ENCODE measurements at places on chromosomes 1 and 21.
A peak's percentile ranks its signal among the peaks of the same experiment; 100 is the strongest.

DNA sequence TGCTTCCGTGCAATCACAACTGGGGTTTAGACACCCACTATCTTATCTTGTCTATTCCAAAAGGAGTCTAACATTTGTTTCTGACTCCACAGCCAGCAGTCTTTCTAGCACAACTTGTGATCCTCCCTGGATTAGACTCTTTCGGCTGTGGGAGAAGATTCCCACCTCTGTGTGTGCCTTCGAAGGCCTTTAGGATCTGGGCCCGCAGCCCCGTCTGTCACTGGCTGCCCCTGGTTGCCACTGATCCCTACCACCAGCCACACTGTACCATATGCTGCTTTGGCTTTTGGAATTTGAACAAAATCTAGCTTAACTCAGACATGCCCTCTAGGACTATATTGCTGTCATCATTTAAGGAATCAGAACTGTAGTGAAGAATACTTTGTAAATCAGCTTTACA, 18.0 kb downstream of the NTPCR start:
- no peak for DNase-seq

DNA sequence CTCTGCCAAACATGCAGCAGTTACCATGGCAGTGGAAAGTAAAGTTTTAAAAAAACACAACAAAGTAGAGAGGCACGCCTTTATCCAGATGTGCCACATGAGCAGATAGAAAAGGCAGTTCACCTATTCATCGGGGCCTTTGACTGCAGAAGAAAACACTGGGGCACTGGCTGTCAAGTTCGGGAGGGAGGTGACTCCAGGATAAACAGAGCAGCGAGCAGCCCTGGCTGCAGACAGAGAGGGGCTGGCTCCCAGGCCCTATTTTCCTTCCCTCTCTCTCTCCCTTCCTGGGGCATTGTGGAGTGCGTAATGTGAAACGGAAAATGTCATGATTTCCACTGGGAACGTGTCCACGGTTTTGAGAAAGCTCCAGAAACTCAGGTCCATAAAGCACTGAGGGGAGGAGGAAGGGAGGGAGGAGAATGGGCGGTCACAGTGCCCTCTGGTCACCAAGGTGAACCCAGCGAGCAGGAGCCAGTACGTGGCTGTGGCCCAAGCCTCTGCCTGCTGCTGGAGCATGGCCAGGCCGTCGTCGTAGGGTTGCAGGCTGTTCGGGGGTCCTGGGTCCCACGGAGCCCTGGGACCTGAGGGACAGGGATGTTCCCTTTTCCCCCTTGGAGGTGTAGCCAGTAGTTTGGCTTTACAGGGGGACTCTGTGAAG, 114.7 kb upstream of the IRF2BP2 start:
- DNase-seq, result peak; percentile 2

GRCh38 chr1:94883691-94884090, 43.2 kb downstream of the CNN3 start:
- no peak for DNase-seq

- no peak for DNase-seq
These were observed 32.9 kb upstream of the UTS2 start for GRCh38 chr1:7885513-7886404.

DNA sequence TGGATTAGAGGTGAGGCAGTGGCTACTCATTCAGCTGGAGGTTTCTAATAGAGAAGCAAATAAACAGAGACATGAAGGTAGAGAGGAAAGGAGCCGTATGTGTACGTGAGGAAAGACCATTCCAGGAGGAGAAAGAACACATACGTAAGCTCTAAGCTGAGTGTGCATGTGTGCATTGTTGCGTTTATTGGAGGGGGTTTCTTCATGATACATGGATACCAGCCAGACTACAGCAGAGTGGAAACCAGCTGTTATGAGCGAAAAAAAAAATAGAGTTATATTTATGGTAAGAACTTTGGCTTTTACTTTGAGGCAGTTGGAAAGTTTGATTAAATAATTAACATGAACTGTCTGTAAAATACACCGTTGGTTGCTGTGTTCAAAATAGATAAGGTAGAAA, 173.4 kb upstream of the RGS18 start:
- DNase-seq, result no peak

GRCh38 chr21:29640080-29640508, 299.7 kb downstream of the GRIK1 start:
- DNase-seq, result no peak

DNA sequence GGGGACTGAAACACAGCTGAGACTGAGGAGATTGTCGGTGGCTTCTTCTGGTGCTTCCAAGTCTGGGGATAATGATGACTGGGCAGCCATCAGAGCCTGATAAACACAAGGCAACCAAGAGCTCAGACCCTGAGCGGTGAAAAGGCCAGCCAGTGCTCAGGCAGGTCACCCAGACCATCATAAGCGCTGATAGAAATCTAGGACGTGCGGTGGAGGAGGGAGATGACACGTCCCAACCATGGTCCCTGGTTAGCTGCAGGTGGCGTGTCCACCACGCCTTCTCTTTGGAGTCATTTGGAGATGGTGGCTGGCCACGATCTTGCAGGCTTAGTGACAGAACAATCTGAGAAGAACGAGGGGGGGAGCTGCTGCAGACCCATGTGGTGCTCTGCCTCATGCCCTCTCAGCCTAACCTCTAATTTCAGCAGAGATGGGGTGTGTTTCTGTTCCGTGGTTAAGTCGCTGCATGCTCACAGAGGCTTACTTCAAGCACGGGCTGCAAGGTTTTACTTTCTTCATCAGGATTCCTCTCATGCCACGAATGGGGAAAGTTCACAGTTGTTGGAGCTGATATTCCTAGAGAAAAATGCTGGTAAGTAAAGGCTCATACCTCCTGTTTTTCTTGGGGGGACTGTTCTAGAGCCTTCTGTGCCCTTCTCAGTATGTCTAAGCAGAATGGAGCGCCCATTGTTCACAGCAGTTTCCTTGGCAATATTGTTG, 17.4 kb upstream of the IGSF5 start:
- no peak for DNase-seq

DNA sequence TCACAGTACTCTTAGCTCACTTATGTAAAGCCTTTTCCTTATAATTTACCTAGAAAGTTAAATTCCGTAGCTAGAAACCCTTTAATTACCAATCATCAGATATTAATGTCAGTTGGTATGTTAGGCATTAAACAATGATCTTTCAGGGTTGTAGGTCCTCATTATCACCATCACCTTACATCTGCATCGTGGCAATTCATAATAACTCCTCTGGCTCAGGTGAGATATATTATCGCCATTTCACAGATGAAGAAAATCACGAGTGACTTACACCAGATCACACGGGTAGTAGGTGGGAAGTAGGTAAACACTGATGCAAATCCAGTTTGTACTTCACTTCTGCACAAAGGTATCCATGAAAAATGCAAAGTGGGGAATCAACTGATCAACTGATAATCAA, 639 bp downstream of the NUP133 start:
- no peak for DNase-seq

GRCh38 chr1:26277261-26277661, 2.6 kb upstream of the SH3BGRL3 start:
- DNase-seq, result no peak

- DNase-seq, result no peak
These were observed 41.8 kb downstream of the ZNF281 start for GRCh38 chr1:200367841-200368534.

GRCh38 chr1:193143285-193143684, 21.5 kb downstream of the CDC73 start:
- no peak for DNase-seq

DNA sequence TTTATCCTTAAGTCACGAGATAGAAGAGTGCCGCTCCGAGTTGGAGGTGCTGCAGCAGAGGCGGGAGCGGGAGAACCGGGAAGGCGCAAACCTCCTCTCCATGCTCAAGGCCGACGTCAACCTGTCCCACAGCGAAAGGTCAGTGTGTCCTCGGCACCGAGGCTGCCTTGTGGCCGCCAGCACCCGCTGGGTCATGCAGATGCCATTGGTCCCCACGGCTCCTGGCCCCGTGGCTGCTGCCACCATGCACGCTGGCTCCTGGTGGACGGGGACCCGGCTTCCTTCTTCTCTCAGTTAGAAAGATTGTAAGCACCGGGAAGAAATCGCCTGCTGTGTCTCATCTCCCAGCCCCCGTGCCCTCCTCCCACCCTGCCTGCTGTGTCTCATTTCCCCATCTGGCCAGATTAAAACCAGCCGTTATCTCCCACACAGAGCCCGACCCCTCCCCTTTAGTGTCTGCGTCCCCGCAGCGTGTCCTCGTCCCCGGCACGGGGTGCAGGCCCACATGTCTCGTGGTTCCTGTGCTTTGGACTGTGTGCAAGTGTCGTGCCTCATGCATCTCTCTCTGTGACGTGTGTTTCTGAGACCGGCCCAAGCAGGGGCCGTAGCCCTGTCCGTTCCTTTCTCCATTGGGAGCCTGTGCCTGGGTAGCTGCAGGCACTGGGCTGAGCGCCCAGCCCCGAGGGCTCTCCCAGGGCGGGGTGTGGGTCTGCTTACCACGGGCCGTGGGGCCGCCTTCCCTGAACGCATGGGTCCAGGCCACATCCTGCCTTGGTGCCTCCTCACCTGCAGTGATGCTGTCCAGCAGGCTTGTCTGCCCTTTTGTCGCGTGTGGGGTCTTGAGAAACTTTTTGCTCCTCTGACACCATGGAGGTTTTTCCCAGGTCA, 62.1 kb downstream of the PCNT start:
- DNase-seq, result no peak

- DNase-seq, result no peak
These were observed 644 bp upstream of the MRPL24 start for GRCh38 chr1:156741481-156741983.

GRCh38 chr1:227397354-227397978, 79.2 kb upstream of the CDC42BPA start:
- no peak for DNase-seq

- no peak for DNase-seq
These were observed 38.7 kb upstream of the LRRC8C start for GRCh38 chr1:89594096-89594740.

DNA sequence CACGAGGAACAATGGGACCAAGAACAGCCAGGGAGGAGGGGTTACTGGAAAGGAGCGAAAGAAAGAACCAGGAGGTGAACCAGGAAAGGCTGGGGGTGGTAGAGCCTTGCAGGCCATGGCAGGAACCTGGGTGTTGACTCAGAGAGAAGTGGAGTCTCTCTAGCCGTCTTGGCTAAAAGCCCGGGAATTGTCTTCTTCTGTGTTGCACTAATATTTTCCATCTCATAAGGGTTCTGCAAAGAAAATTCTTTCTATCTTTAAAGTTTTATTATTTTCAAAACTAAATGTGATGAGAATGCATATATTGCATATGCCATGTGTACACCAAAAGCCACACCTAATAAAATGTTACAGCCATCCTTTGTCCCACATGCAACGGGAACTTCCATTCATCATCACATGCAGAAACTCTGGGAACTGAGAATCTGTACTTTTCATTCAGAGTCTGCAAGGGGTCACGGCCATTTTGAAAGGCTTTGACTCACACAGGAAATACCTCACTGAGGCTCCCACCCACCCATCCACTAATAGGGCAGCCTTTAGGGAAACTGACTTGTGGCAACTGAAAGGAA, 38.0 kb downstream of the ERG start:
- DNase-seq, result no peak

DNA sequence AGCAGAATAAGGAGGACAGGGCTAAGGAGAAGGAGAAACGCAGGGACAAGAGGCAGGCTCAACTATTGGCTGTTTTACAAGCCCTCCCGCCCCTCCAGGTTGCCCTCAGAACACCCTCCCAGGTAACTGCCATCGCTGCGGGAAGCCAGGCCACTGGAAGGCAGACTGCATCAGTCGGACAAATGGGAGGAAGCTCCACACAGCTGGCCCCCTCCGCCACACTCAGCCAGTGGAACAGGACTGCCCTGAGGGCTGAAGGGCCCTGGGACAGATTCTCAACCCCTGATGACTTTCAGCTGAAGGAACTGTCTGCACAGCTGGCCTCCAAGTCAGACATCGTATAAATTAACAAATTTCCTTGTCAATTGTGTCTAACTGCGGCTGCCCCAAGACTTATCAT, 21.8 kb downstream of the LRRC3 start:
- DNase-seq, result no peak

DNA sequence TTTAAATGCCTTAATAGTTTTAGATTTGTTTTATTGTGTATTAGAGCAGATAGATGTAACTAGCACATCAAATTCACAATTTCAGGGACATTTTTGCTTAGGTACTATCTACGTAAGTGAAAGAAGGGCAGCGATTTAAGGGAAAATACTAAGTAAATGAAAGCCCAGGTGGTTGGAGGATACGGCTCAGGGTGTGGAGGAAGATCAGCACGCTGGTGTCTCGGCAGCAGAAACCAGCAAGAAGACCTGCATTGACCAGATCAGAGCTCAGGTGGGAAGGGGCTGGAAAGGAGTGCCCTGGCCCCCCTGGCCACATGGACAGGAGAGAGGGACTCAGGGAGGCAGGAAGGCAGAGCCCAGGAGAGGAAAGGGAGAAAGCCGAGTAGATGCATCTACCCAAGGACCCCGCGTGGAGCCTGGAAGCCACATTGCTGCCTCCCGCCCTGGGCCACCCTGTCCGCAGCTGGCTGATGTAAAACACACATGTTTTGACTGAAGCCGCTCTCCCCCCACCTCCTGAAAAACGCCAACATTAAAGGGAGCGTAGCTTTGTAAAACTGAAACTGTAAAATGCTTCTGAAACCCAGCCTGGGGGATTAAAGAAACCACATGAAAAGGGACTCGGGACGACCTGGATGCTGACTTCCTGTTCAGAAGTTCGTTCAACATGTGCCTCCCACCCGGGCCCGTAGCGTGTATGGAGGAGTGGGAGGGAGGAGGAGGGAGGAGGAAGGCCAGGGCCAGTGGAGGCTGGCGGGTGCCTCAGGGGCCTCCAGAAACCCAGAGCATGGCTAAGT, 72.6 kb upstream of the TARDBP start:
- DNase-seq, result peak; percentile 7

GRCh38 chr1:43348809-43349593, 9.8 kb upstream of the CDC20 start:
- DNase-seq, result peak; percentile 16

DNA sequence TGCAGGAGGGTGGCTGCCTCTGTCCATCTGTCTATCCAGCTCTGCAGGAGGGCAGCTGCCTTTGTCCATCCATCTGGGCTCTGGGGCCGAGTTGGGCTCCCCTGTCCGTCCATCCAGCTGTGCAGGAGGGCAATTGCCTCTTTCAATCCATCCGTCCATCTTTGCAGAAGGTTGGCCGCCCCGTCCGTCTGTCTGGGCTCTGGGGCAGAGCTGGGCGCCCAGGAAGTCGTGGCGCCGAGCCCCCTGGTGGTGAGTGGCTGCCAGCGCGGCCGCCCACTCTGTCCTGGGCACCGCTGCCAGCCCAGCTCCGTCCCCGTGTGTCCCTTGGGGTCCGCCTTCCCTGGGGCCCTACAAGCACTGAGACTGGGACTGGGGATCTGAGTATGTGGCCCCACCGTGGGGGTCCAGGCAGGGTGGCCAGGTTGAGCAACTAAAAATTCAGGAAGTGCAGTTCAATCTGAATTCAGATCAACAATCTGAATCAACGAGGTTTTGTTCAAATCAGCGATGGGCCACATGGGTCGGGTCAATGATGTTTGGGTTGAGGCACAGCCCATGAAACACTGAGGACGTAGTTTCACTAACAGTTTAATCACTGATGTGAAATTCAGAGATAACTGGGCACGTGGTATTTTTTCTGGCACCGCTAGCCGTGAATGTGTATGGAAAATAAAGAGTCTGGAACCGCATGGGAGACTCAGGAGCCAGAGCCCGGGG, 99.1 kb upstream of the ACTRT2 start:
- DNase-seq, result no peak

- no peak for DNase-seq
These were observed 65.4 kb downstream of the PATJ start for GRCh38 chr1:61807606-61808140.

GRCh38 chr1:94772845-94773244, 47.3 kb upstream of the SLC44A3 start:
- no peak for DNase-seq

GRCh38 chr1:211932933-211933254, 102.3 kb upstream of the LPGAT1 start:
- no peak for DNase-seq

- no peak for DNase-seq
These were observed 8.6 kb upstream of the EEIG2 start for GRCh38 chr1:108551137-108551862.

Measured in stimulated activated CD8-positive, alpha-beta memory T cell treated with anti-CD3 and anti-CD28 coated beads, Interleukin-4, amount 100 ng/mL, for 4 hours (primary cell).